ENCODE measurements at places on chromosomes 1 and 21.

GRCh38 chr1:2277741-2278488 is 49.8 kb downstream of the SKI start:
- DNase-seq: no peak

GRCh38 chr1:93816970-93817678 is 61.9 kb downstream of the DNTTIP2 start:
- no peak for DNase-seq

DNA sequence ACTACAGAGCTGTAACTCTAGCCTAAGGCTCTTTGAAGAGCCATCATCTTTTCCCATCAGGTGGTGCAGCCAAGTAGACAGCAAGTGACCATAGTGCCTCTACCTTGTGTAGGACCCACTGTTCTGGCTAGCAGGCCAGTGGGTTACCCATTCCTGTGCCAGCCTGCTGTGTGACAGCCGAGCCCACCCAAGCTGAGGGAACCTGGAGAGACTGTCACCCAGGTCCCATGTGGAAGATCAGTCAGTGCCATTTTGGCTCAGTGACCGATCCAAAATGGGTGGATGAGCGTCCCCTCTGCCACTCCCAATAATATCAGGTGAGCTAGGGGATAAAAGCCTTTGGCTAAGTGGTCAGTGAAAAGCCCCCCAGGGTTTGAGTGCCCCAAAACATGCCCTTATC is 417.9 kb downstream of the MATN1 start:
- DNase-seq: no peak

DNA sequence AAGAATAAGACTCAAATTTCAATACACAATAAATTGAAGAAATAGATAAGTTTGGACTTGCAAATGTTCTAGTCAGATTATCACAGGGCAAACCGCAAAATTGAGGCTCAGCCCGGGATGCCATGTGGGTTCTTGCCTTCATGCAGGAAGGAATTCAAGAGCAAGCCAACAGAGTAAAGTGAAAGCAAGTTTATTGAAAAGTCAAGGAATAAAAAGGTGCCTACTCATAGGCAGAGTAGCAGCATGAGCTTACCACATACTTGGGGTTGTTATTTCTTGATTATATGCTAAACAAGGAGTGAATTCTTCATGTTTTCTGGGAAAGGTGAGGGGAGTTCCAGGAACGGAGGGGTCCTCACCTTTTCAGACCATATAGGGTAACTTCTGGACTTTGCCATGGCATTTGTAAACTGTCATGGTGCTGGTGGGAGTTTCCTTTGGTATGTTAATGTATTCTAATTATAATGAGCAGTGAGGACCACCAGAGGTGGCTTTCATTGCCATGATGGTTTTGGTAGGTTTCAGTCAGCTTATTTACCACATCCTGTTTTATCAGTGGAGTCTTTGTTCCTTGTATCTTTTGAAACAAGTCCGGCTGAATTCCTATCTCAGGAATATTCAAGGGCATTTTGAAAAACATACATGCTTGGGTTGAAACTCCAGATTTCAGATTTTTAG is 2.0 kb upstream of the OR2AK2 start:
- no peak for DNase-seq

DNA sequence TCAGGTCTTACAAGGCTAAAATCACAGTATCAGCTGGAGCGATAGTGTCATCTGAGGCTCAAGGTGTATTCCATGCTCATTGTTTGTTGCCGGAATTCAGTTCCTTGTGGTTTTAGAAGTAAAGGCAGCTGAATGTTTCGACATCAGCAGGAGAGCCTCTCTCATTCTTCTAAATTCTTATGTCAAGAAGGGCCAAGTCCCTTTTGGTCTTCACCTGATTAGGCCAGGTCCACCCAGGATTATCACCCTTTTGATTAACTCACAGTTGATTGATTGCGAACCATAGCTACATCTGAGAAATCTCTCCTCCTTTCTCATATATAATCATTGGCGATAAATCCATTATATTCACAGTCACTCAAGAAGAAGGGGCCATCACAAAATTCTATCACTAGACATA is 806.7 kb upstream of the PRMT6 start:
- no peak for DNase-seq

DNA sequence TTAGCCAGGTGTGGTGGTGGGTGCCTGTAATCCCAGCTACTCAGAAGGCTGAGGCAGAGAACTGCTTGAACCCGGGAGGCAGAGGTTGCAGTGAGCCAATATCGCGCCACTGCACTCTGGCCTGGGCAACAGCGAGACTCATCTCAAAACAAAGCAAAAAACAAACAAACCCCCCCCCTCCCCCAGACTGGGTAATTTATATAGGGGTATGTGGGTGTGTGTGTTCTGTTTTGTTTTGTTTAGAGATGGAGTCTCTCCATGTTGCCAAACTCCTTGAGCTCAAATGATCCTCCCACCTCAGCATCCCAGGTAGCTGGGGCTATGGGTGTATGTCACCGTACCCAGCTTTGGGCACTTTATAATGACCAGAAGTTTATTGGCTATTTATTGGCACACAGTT is 73.6 kb downstream of the SLC27A3 start:
- no peak for DNase-seq

GRCh38 chr1:115676498-115677181 is 34.9 kb downstream of the VANGL1 start:
- no peak for DNase-seq

- DNase-seq: no peak
Observed at GRCh38 chr1:227219715-227220292, 98.5 kb downstream of the CDC42BPA start.

DNA sequence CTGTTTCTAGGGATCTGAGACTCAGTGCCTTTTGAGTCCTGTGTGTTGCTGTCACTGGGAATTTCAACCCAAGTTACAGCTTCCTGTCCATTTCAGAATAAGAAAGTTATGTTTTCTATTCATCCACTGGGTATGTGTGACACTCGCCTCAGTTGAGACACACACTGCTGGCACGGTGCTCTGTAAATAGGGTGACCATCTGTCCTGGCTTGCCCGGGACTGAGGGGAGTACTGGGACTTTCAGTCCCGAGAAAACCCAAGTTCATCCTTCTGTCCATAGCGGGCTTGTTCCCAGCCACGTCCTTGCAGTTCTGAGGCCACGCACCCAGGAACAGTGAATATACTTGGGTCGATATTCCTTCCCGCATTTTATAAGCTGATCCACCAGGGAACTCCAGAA is 56.3 kb upstream of the DISP3 start:
- no peak for DNase-seq

DNA sequence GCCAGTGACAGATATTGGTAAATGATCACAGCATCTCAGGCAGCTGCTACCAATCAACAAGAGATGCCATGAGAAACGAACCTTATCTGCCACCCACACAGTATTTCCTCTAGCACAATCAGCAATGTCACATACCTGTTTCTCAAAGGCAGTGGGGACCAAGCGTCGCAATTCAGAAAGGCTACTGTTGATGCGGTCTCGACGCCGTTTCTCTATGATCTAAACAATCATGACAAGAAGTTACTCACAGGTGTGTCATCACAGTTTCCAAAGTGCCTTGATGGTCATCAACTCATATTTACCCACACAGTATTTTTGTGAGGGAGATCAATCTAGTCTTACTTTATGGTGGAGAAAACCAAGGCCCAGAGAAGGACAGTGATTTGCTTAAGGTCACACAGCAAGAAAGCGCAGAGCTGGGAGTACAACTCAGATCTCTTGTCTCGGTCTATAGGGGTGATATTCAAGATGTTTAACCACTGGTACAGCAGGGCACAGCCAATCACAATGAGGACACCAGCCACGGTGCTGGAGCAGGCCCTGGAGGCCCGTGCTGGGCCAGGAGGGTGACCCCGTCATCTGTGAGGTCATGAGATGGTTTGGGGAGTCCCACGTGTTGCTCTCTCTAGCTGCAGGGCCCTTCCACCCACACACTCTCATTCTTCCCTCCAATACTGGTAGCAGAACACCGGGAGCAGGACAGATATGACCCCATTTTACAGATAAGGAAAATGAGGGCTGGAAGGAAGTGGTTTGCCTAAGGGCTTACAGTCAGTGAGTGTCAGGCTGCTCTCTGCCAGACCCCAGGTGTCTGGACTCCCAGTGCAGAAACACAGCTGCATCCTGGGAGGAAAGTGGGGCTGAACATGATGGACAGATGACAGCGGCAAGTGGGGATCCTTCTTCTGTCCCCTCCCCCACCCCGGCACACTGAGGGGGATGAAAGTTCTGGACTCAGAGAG is 7.8 kb downstream of the HEYL start:
- DNase-seq: no peak

GRCh38 chr1:7983086-7983778 is 21.7 kb downstream of the PARK7 start:
- DNase-seq: no peak

DNA sequence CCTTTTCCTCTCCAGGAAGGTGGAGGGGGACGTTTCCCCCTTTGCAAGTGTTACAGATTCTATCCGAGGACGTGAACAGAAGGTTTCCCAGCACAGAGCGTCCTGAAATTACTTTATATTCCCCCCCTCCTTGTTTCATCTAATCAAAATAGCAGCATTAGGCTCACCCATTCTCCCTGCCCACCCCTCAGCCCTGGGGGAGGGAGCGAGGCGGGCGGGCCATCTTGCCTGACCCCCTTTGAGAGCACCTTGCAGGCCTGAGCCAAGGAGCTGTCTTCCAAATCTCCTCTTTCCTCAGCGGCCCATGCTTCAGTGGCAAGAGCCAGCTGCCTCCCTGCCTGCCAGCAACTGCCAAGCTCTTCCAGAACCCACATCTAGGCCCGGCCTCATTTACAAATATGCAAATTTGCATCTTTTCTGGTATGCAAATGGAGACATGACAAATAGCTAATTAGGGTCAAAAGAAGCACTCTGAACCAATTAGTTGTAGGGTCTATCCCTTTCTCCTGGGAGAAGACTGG is 69.1 kb upstream of the POU3F1 start:
- no peak for DNase-seq

- peak; percentile 27 for DNase-seq
Observed at GRCh38 chr1:202811296-202812175, 782 bp downstream of the PCAT6 start.

GRCh38 chr1:70143048-70143659 is 62.2 kb downstream of the LRRC40 start:
- DNase-seq: no peak

DNA sequence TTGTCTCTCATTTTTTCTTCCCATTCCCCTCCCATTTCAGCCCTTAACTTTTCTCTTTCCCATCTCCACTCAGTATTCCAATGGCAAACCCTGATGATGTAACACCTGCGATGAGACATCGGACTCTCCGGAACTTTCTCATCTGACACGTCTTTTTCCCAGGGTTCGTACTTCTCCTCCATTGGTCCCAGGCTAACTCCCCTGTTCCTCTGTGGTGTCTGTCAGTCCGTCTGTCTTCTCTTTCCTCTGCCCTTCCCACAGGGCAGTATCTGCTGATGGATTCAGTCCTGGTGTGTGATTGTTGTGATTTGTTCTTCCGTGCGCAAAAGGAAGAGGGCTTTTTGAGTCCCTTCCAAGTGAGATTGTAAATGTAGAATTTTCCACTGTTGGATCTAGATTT is 27.7 kb downstream of the VANGL2 start:
- DNase-seq: no peak

DNA sequence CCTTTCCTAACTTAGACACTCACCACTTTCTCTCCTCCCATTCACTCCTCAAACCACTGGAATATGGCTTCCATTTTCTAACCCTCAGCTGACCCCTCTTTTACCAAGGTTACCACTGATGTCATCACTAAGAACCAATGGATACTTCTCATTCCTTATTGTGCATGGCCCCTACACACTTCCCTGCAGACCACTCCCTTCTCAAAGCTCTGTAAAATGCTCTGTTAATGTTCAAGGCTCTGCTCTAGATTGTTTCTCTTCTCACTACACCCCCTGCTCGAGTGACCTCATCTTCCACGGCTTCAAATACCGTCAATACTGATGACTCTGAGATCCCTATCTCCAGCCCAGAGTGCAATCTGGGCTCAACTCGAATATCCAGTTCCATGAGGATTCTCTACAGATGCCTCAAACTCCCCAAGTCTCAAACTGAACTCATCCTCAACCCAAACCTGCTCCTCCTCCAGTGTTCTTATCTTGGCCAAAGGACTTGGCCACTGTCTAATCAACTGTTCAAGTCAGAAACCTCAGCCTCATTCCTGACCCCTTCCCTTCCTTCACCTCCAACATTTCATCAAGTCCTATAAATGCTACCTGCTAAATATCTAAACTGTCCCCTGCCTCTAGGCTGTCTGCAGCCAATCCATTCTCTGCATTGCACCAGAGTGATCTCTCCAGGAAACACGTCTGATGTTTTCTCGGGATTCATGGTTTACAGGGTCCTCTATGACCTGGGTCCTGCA is 41.3 kb upstream of the BMP8B start:
- no peak for DNase-seq

- DNase-seq: peak; percentile 22
Observed at GRCh38 chr21:45004481-45005247, 64.8 kb downstream of the SLX9 start.

GRCh38 chr1:147078606-147079399 is 93.5 kb downstream of the PRKAB2 start:
- peak; percentile 8 for DNase-seq

DNA sequence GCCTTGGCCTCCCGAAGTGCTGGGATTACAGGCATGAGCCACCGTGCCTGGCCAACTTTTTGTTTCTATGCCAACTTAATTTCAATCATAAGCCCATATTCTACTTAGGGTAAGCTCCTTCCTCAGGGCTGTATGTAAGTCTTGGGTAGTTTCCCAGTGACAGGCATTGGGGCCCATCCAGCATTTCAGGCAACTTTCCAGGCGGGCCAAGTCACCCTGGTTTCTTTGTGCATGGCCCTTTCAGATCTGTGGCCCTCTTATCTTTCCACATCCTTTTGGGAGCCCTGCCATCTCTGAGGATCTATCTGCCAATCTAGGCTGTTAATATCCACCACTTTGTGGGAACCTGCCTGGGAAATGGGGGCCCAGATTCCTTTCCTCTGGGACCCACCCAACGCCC is 58.7 kb downstream of the TNN start:
- DNase-seq: no peak

DNA sequence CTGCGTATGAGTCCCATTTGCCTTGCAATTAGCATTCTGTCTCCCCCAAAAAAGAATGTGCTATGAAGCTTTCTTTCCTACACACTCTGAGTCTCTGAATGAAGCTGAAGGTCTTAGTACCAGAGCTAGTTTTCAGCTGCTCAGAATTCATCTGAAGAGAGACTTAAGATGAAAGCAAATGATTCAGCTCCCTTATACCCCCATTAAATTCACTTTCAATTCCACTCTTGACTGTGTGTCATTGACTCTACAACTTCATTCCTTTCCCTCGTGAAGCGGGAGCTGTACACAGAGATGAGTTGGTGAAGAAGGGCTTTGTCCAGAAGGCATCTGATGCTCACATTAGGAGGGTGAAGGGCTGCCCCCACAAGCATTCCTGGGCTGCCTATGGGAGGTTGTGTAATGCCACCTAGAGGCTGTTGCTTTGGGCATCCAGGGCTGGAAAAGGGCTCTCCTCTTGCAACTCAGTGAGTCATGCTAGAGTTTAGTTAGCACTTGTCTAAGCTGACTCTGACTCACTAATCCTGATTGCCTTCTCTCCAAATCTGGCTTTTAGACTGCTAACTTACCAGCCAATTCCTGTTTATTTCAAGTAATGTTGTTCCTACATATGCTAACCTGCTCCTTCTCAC is 1.8 kb downstream of the SPRR1B start:
- no peak for DNase-seq

GRCh38 chr1:20178634-20179370 is 7.1 kb upstream of the UBXN10 start:
- no peak for DNase-seq

All from stimulated activated CD4-positive, alpha-beta T cell treated with anti-CD3 and anti-CD28 coated beads, Interleukin-4, amount 100 ng/mL, for 1 hour (primary cell).